Hematopoietic multipotent progenitor cell treated with erythropoietin and hydrocortisone succinate and interleukin-3 and kit ligand, for 4 days (in vitro differentiated cells): ENCODE measurements at places on chromosomes 1 and 21.

- DNase-seq, result no peak
Measured at GRCh38 chr1:24528744-24529143, 26.1 kb downstream of the RCAN3 start.

- no peak for DNase-seq
Measured at GRCh38 chr1:19460535-19461219, 24.7 kb downstream of the CAPZB start.

- no peak for DNase-seq
Measured at GRCh38 chr1:109396871-109397580, 692 bp downstream of the SORT1 start.

GRCh38 chr21:21387916-21388315 is 389.7 kb downstream of the NCAM2 start:
- DNase-seq, result no peak

- no peak for DNase-seq
Measured at GRCh38 chr21:46054451-46054881, 43.4 kb upstream of the COL6A2 start.

DNA sequence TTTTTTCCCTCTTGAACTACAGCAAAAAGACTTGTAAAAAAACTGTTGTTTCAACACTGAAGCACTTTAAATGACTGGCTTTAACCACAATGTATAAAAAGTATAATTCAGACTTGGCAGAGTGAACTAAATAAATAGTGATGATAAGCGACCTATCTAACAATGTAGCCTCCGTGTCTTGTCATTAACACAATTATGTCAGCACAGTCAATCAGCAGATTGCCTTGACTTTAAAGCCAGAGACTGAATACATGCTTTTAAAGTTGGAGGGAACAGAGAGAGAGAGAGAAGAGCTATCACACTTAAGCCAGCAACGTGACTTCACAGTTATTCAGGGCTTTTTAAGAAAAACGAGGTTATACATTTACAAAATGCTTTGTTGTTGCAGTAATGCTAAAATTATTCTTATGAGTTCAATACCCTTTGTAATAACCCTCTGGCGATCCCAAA is 378.1 kb downstream of the LMO4 start:
- no peak for DNase-seq

GRCh38 chr1:244665771-244666217 is 12.9 kb downstream of the DESI2 start:
- DNase-seq, result peak; percentile 86

GRCh38 chr1:53616927-53617326 is 122.0 kb downstream of the GLIS1 start:
- DNase-seq, result no peak

DNA sequence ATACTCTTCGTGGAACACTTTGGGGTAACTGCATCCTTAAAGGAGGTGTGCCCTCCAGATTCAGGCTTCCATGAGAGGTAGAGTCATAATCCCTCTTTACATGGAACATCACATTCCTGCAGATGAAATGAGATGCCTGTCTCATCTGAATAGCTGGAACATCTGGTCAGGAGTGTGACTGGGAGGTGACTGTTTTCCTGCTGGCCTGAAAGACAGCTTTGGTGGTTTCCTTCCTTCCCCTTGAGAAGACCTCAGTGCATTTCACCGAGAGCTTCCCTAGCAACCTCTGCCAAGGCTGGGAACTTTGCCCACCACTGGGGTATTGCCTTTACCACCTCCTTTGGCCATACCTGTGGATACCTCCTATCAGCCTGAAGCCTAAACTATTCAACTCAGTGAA is 46.7 kb upstream of the GUCA2A start:
- DNase-seq, result no peak

GRCh38 chr1:210764536-210764935 is 369.4 kb downstream of the KCNH1 start:
- DNase-seq, result no peak

- no peak for DNase-seq
Measured at GRCh38 chr1:10709165-10709564, 87.3 kb downstream of the CASZ1 start.

GRCh38 chr1:84619383-84620102 is 45.3 kb upstream of the CTBS start:
- DNase-seq, result peak; percentile 38

DNA sequence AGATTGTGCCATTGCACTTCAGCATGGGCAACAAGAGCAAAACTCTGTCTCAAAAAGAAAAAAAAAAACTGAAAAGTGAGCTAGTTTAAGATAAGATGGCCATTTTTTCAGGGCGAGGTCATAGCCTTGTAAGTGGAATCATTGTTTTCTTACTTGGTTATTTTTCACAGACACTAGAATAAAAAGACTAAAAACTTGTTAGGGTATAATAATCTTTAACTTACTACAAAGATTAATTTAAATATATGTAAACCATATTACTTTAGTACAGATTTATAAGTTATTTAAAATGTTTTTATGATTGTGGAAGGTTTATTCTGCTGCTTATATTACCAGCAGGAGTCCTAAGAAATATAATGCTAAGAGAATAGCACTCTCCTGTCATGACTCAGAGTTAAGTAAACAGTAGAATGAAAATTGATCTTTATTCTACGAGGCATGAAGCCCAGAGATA is 23.5 kb downstream of the ANGPTL1 start:
- DNase-seq, result no peak

DNA sequence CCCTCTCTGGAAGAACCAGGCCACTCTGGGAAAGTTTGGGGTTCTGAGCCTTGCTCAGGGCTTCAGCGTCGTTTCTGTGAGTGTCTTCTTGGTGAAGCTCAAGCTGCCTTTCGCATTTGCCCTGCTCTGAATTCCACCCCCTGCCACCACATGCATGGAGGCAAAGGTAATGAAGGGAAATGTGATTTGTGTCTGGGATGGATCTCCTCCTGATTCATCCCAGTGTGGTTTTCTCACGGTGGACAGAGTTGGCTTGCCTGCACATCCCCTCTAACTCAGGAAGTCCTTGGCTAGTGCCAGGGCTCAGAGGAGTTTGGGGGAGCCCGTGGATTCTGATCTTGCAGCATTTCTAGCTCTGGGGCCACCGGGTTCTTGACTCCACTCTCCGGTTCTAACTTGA is 173.6 kb upstream of the RAB4A start:
- DNase-seq, result no peak

DNA sequence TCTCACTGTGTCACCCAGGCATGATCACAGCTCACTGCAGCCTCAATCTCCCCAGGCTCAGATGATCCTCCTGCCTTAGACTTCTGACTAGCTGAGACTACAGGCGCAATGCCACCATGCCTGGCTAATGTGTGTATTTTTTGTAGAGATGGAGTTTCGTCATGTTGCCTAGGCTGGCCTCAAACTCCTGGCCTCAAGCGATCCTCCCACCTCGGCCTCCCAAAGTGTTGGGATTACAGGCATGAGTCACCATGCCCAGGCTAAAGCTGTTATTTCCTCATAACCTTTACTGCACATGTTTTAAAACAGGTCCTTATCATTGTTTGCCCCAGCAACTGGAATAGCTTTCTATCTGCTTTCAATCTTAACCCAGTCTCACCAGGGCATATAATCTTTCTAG is 2.9 kb downstream of the SARS1 start:
- no peak for DNase-seq

DNA sequence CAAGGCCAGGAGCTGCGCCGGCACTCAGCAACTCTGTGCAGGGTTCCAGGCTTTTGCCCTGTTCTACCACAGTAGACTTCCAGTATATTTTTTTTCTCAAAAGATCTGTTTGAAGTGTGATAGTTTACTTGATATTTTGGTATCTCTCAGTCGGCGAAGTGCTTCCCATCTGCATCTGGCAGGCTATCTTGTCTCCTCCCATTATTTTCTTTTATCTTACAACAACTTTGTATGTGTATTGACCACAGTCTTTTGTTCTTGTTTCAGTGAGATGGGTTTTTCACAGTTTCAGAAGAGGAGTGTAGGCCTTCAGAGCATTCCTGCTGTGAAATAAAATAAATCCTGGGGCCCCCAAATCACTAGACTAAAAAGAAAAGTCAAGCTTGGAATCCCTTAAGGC is 292.9 kb downstream of the PTGER3 start:
- DNase-seq, result peak; percentile 53

DNA sequence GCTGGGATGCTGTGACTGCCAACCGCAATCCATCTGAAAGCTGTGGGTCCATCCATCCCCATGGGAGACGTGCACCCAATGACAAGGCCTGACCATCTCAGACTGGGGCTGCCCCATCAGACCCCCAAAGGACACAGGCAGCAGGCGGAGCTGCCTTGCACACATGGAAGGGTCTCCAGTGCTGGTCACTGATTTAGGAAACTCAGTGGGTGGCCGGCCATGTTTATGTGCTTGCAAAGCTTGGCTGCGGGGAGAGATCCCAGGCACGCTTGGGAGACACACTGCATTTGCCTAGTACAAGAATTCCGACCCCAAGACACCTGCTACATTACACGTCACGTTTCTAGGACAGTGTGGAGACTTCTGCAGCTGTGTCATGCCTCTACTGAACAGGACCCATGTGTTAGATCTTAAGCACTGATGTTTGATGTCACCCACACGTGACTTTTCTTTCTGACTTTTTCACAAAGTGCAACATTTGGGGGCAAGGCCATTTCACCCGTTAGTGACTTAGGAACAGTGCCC is 181.4 kb downstream of the CLIC6 start:
- DNase-seq, result no peak

GRCh38 chr21:41874611-41875010 is 4.5 kb downstream of the PRDM15 start:
- no peak for DNase-seq

DNA sequence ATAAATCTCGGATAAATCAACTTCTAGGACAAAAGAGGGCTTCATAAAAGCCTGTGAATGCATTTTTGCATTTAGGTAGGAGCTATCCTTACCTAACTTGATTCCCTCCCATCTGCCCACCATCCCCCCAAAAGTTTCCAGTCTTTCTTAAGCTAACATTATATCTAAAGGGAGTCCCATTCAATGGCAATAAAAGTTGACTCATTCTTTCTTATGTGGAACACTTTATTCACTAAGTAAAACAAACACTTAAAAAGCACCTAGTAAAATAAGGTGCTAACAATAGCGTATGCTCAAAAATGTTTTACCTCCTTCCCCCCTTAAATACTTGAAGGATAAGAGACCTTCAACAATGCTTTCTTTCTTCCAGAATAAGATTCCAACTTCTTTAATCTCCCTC is 83.8 kb downstream of the GON4L start:
- DNase-seq, result no peak

DNA sequence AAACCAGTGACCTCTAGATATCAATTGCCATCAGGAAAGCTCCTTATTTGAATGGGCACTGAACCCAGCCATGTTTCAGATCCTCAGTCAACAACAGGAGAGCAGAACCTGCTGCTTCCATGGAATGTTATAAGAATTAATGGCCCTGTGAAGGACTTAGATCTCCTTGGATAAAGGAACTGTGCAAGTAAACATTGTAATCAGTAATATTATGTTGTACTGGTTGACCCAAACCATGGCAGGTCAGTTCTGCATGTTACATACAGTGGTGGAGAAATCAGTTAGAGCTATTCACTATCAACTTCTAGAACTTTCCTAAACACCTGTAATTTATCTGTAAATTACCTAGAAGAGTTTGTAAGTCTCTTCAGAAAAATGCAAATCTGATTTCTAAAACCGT is 11.2 kb upstream of the CLDN8 start:
- no peak for DNase-seq

DNA sequence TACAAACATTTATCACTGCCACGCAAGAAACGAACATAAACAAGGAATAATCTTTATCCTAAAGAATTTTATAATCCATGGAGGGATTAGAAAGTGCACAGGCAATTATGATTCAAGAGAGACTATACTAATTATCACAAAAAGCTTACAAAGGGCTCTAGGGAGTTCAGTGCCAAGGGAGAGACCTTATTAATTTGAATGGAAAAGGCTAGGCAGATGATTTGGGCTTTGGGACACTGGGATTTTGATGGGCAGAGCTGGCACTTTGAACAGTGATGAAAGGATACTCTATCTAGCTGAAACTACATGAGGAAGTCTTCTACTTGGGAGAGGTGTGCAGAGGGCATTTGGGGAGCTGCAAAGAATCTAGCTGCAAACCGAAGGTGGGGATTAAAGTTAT is 48.9 kb upstream of the IVNS1ABP start:
- no peak for DNase-seq

DNA sequence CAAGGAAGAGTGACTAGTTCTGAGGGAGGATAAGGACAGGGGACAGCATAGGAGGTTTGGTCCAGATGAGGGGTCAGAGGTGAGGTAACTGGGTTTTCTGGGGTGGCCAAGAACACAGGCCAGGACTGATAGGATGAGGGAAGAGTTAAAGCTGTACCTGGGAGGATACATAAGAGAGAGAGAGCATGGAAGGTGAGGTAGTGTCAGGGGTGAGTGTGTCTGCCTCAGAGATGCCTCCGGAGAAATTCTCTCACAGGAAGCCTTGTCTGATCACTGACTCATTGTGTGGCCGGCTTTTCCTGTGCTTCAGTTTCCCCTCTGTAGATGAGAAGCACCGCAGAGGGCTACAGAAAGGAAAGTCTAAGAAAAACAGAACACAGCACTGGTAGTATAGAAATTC is 40.2 kb downstream of the FASLG start:
- peak; percentile 89 for DNase-seq
